ENCODE measurements at places on chromosomes 6 and 20.

GRCh38 chr6:37700620-37700973 is 2.9 kb upstream of the MDGA1 start:
- no peak for DNase-seq

GRCh38 chr6:118103381-118104146 is 196.5 kb downstream of the SLC35F1 start:
- no peak for DNase-seq

DNA sequence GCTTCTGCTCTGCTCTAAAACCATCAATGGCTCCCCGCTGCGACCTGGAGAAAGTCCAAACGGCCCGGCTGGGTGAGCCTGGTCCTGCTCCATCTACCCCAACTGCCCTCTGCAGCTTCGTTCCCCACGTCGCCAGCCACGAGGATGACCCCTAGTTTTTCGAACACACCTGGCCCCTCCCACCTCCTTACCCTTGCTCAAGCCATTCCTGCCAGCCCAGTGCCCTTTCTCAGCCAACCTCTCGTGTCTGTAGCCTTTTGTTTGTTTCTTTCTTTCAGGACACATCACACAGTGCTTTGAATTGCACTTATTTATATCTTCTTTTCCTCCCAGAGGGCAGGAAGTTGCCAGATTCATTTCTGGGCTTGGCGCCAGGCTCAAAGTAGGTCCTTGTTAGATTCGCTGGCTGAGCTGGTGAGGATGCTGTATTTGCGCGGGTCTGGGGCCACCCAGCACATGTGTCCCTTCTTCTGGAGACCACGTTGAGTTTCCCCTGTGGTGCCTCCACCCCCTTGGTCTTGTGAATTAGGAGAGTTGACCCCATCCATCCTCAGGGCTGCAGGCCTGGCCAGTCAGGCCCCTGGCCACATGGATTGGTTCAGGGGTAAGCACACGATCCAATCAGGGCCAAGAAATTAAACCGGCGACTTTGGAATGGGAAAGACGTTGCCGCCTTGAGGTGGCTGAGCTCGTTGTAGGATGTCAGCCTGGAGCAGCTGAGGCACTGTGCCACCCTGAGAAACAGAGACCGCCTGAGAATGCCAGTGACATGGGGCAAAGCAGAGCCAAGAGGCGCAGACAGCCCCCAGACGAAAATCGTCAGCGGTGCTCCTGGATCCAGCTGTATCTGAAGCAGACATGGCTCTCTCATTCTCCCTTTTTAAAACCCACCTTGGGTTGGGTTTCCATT is 156.0 kb downstream of the CEBPB start:
- DNase-seq = no peak

GRCh38 chr6:162467679-162468078 is 259.9 kb downstream of the PRKN start:
- DNase-seq = no peak

All from RCC 7860 (cell line).